Mammary microvascular endothelial cell (primary cell): ENCODE measurements at places on chromosomes 2 and 18. TPM values are rescaled to one million over a fixed set of nuclear protein-coding genes. Genes with fewer than 3 reads are reported as not detected.

Gene TM4SF20
- total RNA-seq, result not detected in 2 replicates

Gene CHRNA1
- 0.07 and 0.10 TPM in 2 replicates for total RNA-seq

Gene PARD3B
- 3.0 and 3.1 TPM in 2 replicates for total RNA-seq

Gene REG1B
- not detected in 2 replicates for total RNA-seq
